Fibroblast of upper back skin (primary cell): ENCODE measurements at places on chromosomes 2 and 18.

DNA sequence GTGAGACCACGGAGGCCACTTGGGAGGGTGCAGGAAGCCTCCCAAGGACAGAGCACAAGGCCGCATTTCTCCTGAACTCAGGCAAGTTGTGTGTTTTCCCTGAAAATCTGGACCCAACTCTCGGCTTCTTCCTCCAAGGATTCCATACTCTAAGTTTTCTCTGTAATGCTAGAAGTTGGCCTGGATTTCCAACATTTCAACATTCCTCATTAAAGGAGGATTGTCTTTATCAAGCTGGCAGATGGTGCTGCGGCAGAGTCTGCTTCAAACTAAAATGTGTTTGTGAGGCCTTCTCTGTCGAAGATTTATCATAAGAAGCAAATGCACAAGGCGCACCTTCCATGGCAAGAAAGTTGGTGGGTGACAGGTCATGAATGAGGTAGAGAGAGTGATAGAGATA lies 94.4 kb upstream of the SATB2 start:
- DNase-seq, result no peak

DNA sequence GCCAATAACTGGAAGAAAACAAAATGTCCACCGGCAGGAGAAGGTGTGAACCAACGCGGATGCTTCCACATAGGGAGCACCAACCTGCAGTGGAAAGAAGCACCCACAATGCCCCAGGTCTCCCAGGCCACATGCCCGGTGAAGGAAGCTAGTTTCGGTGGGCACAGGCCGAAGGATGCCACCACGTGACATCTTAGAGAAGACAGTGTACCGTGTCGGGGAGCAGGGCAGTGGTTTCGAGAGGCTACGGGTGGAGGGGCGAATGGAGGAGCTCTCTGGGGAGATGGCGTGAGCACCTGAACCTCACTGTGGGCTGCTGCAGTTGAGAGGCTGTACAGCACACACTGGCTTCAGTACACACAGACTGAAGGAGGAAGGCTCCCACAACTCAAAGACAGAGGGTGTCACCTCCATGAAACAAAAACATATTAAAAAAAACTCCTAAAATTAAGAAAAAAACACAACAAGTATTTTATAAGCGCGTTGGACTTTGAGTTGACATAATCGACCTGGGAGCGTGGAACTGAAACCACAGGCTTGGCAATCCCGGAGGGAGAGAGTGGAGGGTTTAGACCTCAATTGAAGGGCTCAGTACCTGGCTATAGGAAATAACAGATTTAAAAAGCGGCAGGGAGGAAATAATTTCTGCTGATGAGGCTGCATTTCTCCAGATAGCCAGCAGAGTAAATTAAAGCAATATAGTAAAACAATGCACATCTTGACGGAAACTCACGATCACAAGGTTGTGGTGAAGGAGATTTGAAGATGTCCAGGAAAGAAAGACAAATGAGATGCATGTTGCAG lies 160.1 kb downstream of the RTP5 start:
- no peak for DNase-seq

DNA sequence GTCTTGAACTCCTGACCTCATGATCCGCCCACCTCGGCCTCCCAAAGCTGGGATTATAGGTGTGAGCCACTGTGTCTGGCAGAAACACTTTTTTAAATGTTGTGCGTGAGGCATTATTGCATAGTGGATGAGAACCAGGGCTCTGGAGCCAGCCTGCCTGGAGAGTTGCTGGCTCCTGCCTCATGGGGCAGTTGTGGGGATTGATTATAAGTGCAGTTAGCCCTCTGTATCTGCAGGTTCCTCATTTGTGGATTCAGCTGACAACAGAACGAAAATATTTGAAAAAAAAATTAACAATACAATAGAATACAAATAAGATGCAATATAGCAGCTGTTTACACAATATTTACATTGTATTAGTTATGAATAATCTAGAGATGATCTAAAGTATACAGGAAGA lies 129.4 kb upstream of the EML6 start:
- DNase-seq, result no peak

- no peak for DNase-seq
These were observed 42.5 kb upstream of the EN1 start for GRCh38 chr2:118889995-118890394.

DNA sequence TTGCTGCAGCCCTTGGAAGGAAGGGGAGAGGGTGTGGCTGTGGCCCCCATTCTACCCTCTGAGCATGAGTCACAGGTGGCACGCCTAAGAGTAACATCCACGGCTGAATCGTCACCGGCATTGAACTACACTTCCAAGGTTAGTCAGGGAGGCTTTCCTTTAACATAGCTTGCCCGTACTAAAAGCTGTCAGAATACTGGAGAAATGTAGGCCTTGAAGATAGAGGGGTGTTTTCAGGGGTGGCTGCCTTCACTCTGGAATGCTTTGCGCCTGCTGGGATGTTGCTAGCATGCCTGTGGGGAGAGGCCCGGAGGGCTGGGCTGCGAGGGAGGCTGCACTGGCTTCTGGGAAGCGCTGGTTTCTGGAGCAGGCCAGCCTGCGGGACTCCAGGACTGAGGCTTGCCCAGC lies 333.7 kb downstream of the AGAP1 start:
- DNase-seq, result peak; percentile 52

GRCh38 chr2:5594249-5594695 lies 97.9 kb upstream of the SOX11 start:
- peak; percentile 46 for DNase-seq

- no peak for DNase-seq
These were observed 731.1 kb downstream of the RNF144A start for GRCh38 chr2:7648221-7648795.

GRCh38 chr18:74360852-74361655 lies 45.4 kb downstream of the C18orf63 start:
- DNase-seq, result no peak

DNA sequence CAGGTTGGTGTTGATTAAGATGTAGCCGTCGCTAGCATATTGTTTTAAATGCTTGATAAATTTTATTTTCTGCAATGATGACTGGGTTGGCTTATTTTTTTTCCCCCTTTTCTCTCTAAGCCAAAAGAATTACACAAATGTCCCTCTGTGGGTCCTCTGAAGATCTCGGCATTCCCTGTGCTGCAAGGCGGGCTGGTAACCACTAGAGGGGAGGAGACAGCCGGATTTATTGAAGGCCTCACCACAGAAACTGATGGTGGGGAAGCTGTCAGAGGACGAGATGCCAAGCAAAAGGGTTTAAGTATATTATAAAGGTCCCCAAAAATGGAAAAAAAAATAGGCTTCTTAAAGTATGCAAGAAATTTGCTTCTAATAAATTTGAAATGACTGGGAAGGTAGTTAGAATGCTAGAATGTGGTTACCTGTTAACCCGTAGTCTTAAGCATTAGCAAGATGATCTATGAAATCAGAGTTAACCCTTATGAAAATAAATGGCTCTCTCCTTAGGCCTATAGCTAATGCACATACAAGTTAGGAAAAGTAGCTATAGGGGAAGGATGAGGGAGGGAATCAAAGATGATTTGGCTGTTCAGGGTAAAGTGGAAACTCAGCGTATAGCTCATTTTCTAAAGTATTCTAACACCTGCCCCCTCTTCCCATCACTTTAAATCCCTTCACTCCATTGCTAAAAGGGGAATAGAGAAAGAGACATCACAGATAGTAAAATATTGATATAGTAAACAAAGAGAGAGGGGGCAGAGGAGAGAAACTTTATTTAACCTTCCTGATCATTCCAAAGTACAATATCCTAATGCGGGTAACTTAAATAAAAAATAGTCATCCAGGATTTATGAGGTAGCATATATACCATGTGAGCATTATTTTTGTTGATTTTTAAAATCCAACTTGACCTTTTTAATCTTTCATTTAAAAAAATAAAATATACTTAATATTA lies 894.5 kb upstream of the POU3F3 start:
- DNase-seq, result peak; percentile 25

GRCh38 chr18:28256166-28256565 lies 79.2 kb upstream of the CDH2 start:
- peak; percentile 75 for DNase-seq

DNA sequence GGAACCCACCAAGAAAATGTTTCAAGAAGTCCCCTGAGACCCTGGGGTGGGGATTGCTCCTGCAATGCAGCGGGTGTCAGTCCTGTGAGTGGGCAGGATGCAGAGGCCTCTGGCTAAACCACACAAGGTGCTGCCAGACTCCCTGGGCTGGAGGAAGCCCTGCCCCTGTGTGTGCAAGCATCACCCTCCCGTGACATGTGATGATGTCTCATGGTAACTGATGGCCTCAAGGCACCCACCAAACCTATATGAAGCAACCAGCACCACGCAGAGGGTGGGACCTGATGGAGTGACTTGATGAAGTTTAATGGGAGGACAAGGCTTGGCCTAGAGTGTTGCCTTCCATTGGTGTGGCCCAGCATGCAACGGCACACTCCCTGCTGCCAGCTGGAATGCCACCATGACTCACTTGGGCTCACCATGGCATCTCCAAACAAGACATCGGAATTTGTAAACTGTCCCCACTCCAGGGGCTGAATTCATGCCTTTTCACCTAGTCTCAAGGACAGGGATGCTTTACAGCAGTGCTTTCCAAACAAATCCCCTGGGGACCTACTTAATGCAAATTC lies 8.7 kb upstream of the SLC14A1 start:
- DNase-seq, result no peak
